Suppressor macrophage treated with lipopolysaccharide for 4 hours (primary cell): ENCODE measurements at places on chromosomes 3 and 15.

- no peak for DNase-seq
These were observed 97.6 kb upstream of the ALDH1A3 start for GRCh38 chr15:100781961-100782530.

GRCh38 chr15:57358571-57358970 is 17.7 kb upstream of the CGNL1 start:
- DNase-seq = no peak

- DNase-seq = no peak
These were observed 1.7 kb downstream of the PLA2G4D start for GRCh38 chr15:42092398-42093318.

DNA sequence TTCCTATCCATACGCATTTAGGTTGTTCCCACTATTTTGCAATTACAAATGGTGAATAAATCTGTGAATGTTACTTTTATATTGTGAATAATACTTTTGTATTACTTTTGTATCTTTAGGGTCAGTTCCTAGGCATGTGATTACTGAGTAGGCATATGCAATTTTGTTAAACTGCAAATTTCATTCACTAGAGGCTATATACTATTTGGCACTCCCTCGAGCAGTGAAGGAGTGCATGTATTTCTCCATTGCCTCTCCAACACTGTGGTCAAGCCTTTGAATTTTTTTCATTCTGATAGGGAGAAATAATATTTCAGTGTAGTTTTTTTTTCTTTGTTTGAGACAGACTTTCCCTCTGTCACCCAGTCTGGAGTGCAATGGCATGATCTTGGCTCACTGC is 8.4 kb upstream of the CMTM6 start:
- DNase-seq = no peak

DNA sequence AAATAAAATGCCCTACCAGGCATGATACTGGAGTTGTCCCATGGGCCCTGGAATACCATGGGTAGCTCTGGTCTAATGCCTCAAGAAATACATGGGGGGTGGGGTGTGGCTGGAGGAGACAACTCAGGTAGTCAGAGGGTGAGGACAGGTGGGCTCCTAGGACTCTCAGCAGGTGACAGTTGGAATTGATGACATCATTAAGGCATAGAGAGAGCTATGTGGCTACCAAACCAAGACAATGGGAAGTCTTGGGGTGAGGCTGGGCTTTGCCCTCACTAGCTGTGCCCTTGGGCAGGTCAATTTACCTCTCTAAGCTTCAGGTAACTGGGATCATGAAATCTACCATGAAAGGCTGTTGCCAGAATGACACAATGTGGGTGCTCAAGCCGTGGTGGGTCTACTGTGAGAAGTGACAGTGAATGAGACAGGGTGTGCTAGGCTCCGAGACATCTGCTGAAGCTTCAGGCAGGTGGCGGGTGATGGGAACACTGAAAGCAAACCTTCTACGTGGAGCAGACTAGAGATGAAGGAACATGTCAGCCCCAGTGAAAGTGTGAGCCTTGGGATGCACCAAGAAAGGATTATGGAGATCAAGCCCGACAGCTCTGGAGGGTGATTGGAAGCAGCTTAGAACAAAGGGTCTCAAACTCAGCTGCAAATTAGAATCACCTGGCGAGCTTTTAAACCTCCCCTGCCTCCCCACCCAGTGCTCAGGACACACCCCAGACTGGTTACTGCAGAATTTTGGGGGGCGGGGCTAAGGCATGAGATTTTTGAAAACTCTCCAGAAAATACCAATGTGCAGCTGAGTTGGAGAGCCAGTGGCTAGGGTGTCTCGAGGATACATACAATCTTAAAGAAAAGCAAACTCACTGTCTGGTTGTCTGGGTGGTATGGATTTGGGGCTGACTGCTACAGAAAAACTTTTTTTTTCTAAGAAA is 21.5 kb downstream of the SLC6A20 start:
- DNase-seq = no peak

DNA sequence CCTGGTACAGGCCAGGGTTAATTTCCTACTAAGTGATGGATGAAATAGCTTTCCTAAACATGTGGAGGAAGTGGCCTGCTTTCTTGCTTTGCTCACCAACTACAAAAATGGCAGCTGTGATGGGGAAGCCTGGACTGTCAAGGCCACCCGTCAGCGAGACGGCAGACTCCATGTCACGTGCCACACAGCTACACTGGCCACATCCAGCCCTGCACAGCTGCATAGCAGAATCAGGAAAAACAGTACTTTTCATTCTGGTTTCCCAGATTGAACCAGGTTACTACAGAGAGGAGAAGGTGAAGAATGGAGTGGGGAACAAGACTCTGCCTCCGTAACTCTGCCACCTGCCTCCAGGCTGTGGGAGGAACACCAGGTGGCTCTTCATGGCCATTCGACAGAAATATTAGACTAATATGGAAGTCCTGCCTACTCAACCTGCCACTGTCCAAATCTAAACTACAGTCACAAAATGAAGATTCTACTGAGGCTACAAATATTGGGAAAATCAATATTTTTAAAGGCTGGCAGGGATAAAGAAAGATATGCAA is 174.3 kb downstream of the MAGI1 start:
- no peak for DNase-seq

DNA sequence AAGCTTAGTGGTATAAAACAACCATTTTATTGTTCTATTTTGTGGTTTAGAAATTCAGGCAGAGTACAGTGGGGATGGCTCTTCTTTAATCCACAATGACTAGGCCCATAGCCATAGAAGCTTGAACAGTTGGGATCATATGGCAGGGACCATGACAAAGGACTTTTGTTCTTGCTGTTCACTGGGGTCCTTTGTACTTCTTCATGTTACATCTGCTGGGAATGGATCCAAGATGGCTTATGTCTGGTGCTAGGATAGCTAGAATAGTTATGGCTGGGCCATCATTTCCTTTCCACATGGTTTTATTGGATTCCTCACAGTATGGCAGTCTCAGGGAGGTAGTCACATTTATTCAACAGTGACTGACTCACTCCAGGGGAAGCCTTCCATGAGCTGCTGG is 427.9 kb upstream of the AGTR1 start:
- no peak for DNase-seq

DNA sequence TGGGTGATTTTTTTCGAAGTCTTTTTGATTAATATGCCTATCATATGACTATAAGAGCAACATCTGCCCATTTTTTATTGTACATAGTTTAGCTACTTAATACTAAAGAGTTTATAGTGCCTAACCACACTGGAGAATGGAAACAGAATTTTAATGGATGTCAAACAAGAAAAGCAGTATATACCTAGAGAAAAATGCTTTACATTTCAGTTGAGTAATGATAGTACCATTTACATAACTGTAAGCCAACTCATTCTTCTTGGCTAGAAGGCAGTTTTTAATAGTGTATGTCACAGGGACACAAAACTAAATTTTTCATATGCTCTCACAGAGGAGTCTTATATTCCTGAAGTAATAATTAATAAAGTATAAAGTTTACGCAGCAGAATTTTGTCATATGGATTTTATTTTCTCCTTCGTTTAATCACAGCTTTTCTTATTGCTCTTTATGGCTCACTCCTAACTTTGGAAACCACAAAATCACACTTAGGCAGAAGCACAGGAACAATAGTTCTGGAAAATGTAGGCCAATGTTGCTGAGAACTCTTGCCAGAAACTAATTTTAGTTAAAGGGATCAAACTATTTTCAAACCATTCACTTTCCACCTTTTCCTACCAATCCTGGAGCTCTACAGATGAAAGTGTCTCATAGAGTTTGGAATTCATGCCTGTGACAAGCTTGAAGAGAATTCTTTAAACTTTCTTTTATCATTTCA is 243.6 kb downstream of the ZIC1 start:
- no peak for DNase-seq

DNA sequence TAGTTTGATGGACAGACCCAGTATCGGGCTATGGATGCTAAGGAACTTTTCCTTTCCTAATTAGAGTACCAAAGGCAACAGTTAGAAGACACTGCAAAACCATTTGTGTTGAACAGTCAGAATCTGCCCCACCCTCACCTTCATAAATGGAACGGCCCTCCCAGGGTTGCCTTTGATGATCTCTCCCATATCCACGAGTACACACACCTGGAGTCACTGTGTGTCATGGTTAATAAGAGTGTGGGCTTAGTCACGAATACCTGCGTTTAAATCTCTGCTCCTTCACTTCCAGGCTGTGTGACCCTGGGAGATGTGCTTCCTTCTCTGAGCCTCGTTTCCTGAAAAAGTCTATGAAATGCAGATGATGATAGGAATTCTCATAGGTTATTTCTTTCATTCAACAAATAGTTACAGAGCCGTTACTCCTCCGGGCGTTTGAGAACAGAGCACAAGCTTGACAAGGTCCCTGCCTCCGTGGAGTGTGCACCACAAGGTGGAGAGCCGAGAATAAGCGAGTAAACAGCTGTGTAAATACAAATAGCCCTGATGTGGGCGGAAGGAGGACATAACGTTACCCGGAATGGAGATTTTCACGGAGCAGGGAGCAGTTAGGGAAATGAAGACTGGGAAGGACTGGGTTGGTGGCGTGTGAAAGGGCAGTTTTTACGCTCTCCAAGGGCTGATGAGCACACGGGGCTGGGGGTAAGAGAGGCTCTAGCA is 6.7 kb downstream of the SLC51A start:
- DNase-seq = no peak

GRCh38 chr15:76342382-76343201 is 6.0 kb downstream of the ISL2 start:
- peak; percentile 14 for DNase-seq

DNA sequence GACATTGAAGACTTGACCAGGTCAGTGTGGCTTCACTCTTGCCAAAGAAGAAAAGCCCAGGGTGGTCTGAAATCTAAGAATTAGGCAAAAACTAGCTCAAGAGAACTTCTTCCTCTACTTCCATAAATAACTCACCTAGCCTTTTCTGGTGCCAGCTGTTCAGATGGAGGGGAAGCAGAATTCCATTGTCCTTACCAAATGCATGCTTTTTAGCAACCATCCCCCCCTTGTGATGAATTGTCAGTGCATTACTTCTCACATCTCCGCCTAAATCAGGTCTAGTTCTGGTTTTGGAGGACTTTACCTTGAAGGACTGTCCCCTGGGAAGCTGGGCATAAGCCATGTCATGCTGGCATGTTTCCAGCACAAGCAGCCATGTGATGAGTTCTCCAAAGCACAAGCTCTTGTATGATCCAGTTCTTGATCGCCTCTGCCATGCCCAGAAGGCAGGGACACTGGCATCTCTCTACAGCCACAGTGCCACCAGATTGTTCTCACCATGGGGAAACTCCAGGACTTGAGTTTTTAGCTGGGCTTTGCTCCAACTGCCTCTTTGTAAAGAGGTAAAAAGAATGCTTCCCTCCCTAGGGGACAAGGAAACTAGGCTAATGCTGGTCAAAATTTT is 96.4 kb upstream of the IL12A start:
- DNase-seq = no peak

- no peak for DNase-seq
These were observed 136.0 kb downstream of the KCNMB2 start for GRCh38 chr3:178672275-178672674.

- peak; percentile 9 for DNase-seq
These were observed 262.5 kb downstream of the SCAPER start for GRCh38 chr15:76642671-76643070.

- DNase-seq = no peak
These were observed 308.4 kb downstream of the SQOR start for GRCh38 chr15:45943240-45943639.

- DNase-seq = no peak
These were observed 134.9 kb upstream of the TOPAZ1 start for GRCh38 chr3:44106756-44107155.

DNA sequence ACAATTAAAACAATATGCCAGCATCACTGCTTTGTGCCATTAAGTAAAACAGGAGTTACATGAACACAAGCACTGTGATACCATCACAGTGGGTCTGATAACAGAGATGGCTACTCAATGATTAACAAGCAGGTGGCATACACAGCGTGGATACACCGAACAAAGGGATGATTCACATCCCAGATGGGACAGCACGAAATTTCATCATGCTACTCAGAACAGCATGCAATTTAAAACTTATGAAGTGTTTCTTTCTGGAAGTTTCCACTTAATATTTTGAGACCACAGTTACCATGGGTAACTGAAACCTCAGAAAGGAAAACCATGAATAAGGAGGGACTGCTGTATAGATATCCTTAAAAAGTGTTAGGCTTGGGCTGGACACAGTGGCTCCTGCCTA is 44.5 kb downstream of the SLC24A1 start:
- peak; percentile 29 for DNase-seq

DNA sequence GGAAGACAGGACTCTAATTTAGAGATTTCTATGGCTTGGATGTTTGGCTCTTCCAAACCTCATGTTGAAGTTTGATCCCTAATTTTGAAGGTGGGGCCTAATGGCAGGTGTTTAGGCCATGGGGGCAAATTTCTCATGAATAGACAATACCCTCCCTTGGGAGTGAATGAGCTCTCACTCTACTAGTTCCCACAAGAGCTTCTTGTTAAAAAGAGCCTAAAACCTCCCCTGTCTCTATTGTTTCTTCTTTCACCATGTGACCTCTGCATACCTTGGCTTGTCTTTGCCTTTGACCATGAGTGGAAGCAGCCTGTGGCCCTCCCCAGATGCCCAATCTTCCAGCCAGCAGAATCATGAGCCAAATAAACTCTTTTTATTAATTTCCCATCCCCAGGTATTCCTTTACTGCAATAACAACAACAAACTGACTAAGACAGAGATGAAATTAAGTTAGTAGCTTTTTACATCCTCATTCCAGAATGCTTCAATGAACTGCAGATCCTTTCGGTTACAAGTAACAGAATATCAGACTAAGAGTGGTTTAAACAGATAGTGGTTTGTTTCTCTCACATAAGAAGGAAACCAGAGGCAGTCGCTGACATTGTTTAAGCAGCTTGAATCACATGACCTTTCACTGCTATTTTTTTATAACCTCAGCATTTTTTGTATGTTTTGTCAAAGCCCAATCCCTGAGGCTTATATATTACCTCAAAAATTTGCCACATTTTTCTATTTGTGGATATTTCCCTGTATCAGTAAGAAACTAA is 1013.3 kb upstream of the SEMA6D start:
- DNase-seq = no peak

DNA sequence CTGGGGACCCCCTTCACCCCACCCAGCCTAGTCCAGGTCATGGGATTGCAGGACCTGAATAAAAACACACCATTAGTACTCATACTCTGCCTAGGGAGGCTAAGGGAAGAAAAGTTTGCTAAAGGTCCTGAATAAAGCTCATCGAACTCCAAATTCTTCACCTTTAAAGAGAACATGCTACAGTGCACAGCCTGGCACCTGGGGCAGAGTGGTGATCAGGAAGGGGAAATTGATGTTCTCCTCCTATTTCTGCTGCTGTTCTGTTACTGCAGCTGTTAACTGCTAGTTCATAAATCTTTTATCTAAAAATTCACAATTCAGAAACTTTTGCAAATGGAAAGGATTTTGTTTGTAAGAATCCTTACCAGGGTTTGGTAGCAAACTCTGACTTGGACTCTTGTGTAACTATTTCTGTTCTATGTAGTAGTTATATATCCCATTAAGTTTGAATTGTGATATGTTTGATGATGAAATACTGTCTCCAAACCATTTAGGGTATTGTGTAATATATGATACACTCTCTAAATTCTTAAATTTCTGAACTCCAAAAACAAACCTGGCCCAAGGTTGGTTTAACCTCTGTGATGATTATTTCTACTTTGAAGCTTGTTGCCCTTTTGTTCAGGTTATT is 27.9 kb downstream of the MCTP2 start:
- DNase-seq = peak; percentile 13

GRCh38 chr15:25332306-25332705 is 106.5 kb downstream of the UBE3A start:
- no peak for DNase-seq

GRCh38 chr15:63818629-63819028 is 15.1 kb downstream of the HERC1 start:
- no peak for DNase-seq

GRCh38 chr15:56608140-56608778 is 125.0 kb downstream of the ZNF280D start:
- DNase-seq = no peak
